ENCODE measurements at places on chromosomes 7 and 10.

- peak; percentile 95 for DNase-seq
Measured at GRCh38 chr7:94655848-94656657, at the start of gene SGCE. Gene SGCE (minus strand): TSS chr7:94656133. CDS start chr7:94656098, 35 bp downstream.

GRCh38 chr10:58660575-58661255 is 148.0 kb downstream of the BICC1 start:
- no peak for DNase-seq

DNA sequence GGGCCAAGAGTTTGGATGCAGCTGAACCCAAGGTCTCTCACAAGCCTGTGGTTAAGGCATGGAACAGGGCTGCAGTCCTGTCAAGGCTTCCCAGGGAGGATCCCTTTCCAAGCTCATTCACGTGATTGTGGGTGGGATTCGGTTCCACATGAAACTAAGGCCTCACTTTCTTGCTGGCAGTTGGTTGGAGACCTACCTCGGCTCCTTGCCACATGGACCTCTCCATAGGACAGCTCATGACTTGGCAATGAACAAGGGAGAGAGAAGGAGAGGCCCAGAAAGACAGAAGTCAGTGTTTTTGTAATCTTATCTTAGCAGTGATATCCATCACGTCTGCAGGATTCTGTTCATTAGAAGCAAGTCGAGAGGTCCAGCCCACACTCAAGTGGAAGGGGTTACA is 583.8 kb downstream of the LRMDA start:
- no peak for DNase-seq

DNA sequence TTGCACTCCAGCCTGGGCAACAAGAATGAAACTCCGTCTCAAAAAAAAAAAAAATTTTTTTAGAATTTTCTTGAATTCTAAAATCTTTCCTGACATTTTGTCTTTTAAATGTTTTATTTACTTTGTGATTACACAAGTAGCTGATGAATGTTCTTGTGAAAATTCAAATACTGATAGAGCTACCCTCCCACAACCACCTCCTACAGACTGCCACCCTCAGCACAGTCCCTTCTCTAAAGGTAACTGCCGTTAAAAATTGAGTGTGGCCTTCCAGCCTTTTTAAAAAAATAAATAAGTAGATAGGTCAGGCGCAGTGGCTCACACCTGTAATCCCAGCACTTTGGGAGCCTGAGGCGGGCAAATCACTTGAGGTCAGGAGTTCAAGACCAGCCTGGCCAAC is 15.1 kb downstream of the ENO4 start:
- DNase-seq, result no peak

- no peak for DNase-seq
Measured at GRCh38 chr10:75000748-75001321, 110.6 kb upstream of the SAMD8 start.

- no peak for DNase-seq
Measured at GRCh38 chr7:26619348-26619984, 244.9 kb downstream of the SKAP2 start.

GRCh38 chr10:77240041-77240652 is 397.5 kb downstream of the KCNMA1 start:
- DNase-seq, result no peak

DNA sequence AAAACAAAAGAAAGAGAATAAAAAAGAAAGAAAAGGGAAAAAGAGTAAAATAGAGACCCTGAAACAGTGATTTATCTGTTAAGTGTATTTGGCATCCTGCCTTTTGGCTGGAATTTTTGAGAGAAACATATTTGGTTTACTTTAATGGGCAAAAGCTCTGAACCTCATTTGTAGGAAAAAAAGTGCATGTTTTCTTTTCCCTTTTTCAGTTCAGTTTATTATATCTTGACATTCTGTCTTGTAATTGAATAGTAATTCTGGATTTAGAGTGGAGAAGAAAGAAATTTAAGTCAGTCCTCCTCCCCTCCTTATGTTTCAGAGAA is 69.5 kb downstream of the ARID5B start:
- DNase-seq, result peak; percentile 74

GRCh38 chr10:4176500-4177281 is 391.7 kb upstream of the KLF6 start:
- DNase-seq, result no peak

DNA sequence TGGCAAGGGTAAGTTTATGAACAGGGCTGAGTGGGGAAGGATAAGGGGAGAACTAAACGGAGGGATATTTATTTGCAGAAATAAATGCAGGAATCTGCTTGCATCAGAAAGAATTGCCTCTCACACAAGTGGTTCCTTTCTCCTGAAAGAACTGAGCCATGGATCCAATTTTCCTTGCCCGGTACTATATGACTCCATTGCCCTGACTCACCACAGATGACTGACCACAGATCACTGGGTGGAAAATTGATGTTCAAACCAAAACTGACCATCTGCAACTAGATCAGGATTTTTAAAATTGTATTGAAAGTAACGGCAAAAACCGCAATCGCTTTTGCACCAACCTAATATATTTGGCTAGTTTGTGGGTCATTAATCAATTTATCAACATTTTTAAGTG is 6.2 kb upstream of the MACC1 start:
- no peak for DNase-seq

DNA sequence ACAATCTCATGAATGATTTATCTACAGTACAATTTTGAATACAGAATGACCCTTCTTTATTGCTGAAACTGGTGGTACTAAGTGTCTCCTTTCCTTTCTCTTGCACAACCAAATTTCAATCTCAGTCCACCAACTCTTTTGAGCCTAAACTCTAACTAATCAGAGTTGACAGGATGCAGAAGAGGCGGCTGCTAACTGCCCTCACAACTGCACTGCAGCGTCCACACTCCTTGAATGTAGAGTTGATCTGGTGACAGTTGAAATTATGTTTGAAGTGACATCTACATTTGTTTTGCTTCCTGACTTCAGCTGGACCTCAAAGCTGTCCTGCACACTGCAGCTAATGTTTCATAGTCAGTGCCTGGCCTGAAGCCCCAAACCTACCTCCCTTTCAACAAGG is 139.6 kb downstream of the ZMYND11 start:
- DNase-seq, result no peak

DNA sequence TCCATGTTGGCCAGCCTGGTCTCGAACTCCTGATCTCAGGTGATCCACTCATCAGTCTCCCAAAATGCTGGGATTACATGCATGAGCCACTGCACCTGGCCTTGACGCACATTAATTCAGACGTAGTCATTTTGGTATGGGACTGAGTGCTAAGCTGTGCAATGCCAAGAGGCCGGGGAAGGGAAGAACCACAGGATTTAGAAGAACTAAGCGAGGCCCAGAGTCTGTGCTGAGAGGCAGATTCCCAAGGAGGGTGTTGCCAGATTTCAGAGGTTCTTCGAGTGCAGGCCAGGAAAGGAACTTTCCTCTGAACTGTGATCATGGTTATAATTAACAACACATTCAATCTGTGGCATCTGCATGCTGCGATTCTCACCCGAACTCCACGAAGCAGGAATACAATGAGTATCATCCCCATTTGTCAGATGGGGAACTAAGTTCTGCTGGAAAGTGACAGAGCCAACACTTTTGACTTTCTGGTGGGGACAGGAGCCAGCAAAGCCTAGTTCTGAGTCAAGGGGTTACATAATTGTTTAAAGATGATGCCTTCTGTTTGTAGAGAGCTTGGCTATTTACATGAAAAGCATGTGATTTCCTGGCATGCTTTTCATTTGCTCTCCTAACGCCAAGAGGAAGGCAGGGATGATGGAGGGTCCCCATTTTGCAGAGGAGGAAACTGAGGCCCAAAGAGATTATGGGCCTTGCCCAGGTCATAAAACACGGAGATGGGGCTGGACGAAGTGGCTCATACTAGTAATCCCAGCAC is 6.2 kb upstream of the ZAN start:
- DNase-seq, result peak; percentile 77

DNA sequence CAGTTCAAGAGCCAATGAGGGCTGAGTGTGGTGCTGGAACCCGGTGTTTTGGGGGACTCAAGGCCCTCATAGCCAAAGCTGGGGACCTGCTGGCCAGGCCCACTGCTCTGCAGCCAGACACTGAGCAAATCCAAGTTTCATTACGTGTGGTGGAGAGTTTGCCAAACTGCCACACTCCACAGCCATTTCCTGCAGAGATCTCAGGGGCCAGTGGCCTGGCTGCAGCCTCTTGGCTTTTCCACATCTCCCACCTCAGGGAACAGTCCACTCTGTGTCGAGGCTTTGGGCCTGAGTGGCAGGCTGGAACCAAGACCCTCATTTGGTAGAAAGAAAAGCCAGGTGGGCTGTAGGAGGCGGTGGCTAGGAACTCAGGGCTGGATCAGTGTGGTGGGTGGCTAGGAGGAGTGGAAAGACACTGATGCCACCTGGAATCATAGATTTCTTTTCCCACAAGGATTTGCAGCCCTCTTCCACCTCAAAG is 3.2 kb downstream of the HOXA11 start:
- no peak for DNase-seq

DNA sequence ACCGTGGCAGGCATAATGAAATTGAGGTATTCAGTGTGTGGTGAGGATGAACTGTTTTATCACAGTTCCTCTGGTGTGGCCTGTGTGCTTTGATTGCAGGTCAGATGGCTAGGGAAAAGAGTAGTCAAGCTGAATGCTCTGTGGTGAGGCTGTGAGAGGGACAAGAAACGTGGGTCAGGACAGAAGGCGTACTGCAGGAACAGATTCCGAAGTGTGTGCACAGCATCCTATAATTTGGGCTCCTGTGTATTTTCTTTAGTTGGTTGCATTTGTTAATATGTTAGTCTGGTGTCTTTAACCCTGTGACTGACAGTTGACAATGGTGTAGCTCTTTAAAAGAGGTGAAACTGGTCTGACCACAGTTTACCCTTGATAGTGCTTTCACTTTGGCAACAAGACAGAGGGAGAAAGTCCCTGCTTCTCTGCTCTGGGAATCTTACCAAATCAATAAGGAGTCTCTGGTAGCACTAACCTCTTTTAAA is 76.5 kb downstream of the AUTS2 start:
- DNase-seq, result no peak

- DNase-seq, result no peak
Measured at GRCh38 chr10:8315619-8316021, 261.1 kb downstream of the GATA3 start.

GRCh38 chr7:121475806-121476205 is 79.7 kb upstream of the FAM3C start:
- no peak for DNase-seq

DNA sequence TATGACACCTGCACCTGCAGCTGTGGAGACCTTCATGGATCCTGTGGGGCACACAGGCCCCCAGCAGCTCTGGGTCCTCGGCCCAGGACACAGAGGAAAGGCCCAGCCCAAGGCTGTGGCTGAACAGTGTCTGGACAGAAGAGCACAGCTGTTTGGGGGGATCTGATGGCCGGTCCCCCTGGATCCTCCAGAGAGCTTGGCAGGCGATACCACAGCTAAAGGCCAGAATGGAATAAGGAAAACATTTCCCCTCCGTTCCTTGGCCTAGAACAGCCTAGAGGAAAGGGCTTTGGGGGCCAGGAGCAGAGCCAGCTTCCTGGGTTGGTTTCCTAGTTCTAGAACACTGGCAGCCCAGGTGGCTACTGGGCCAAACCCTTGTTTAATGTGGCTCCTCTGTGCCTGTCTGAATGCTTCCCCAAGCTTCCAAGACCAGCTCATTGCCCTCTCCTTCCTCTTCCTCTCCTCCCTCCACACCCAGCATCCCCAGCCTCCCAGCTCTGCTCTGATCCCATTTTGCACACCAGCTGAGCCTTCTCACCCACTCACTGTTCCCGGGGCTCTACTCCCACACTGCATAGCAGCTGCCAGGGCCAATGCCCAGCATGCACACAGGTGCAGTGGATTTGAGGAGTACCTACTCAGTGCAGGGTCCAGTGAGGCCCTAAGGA is 46.9 kb downstream of the GPAM start:
- no peak for DNase-seq

- no peak for DNase-seq
Measured at GRCh38 chr7:112777406-112777805, 12.8 kb downstream of the TMEM168 start.

DNA sequence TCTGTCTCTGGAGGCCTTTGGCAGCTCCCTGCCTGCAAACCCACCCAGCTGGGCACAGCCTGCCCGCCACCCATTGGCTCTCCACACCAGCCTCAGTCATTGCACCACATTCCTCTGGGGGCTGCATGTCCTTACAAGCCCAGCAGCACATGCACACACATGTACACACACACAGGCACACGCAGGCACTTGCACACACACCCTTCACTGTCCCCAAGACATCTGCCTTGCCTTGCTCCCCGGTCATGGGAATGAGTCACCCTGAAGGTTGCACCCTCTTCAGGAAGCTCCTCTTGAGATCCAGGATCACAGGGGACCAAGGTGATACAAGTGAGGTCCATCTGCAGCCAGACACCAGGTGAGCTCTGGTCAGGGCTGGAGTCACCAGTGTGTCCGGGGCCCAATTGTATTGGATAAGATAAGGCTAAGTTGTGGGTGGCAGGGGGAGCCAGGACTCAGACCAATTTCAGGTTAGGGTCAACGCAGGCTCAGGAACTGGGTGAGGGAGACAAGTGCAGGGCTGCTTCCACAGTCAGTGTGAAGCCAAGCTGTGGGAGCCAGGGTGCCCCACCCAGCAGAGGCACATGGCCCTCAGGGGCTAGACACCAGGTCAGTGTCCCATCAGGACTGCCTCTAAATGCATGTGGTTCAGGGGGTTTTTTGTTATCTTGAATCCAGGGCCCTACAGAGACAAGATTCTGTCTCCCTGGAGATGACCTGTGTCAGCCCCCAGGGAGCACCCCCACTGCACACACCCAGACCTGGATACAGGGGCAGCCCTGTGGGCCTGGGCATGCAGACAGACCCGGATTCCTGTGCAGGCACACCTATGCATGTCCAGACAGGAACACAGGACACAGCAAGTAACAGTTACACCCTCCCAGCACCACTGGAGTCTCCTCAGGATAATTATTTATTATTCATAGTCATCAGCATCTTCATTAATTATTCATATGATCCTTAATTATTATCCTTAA is 33.8 kb downstream of the KCNH2 start:
- no peak for DNase-seq

GRCh38 chr7:122423591-122423990 is 119.0 kb upstream of the FEZF1 start:
- DNase-seq, result no peak

DNA sequence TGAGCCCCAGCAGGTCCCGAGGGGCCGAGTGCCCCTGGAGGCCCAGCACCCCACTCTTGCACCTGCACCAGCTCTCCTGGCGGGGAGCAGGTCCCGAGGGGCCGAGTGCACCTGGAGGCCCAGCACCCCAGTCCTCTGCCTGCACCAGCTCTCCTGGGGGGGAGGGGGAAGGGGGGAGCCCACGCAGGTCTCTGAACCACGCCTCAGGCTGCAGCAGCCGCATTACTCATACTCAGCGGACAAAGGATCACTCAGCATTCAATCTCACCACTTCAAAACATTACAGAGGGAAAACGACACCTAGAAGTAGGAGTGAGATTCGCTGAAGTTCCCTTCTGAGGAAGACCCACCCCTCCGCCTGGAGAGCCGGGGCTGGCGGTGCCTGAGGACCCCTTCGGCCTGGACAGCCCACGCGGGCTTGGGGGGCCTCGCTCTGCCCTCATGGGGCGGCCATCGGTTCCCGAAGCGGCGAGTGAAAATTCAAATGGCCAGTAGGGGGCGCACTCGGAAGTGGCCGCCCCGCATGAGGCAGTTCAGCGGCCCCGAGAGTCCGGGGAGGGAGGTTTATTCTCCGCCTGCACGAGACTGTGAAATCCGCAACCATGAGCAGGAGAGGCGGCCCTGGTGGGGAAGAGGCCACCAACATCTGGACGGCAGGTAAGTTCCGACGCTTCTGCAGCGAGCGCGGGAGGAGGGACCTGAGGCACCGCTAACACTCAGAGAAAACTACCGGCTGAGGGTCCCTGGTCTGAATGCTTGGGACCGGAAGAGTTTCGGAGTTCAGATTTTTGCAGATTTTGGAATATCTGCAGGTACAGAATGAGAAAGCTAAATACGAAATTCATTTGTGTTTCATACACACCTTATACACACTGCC is 1.1 kb upstream of the GPER1 start:
- DNase-seq, result peak; percentile 74

Data from muscle of back (tissue), 13 donors.